Neural crest cell (in vitro differentiated cells): ENCODE measurements at places on chromosomes 11 and 22.

DNA sequence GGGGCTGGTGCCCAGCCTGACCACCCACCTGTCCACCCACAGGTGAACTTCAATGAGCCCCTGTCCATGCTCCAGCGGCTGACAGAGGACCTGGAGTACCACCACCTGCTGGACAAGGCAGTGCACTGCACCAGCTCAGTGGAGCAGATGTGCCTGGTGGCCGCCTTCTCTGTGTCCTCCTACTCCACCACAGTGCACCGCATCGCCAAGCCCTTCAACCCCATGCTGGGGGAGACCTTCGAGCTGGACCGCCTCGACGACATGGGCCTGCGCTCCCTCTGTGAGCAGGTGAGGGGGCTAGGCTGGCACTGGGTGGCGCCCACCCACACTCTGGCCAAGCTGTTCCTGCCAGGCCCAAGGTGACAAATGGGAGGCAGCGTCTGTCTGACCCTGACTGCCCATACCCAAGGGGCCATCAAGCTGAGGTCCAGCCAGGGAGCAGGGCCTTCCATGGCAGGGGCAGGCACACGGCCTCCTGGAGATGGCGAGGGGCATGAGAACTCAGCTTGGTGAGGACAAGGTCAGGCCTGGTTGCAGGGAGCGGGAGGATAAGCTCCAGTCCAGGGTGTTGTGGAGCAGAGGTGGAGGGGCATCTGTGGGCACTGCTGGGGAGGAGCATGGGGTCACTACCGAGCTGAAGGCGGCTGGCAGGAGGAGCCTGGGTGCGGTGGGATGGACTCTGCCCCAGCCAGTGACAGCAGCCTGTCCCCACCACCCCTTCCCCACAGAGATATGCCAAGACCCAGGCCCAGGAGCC lies 77.7 kb downstream of the MORC2 start:
- H3K4me3 ChIP-seq = no peak overlapping the region
- H3K27me3 ChIP-seq = no peaks in the 10 kb centered on the region
- no peaks in the 10 kb centered on the region for H3K4me1 ChIP-seq

GRCh38 chr11:75872887-75873416 lies 57.9 kb downstream of the UVRAG start:
- H3K36me3 ChIP-seq = no peaks in the 10 kb centered on the region
- no peak overlapping the region for H3K4me3 ChIP-seq
- no peak for DNase-seq
- peaks cover 42% of the 10 kb centered on the region for H3K4me1 ChIP-seq
- H3K27ac ChIP-seq = no peak overlapping the region

DNA sequence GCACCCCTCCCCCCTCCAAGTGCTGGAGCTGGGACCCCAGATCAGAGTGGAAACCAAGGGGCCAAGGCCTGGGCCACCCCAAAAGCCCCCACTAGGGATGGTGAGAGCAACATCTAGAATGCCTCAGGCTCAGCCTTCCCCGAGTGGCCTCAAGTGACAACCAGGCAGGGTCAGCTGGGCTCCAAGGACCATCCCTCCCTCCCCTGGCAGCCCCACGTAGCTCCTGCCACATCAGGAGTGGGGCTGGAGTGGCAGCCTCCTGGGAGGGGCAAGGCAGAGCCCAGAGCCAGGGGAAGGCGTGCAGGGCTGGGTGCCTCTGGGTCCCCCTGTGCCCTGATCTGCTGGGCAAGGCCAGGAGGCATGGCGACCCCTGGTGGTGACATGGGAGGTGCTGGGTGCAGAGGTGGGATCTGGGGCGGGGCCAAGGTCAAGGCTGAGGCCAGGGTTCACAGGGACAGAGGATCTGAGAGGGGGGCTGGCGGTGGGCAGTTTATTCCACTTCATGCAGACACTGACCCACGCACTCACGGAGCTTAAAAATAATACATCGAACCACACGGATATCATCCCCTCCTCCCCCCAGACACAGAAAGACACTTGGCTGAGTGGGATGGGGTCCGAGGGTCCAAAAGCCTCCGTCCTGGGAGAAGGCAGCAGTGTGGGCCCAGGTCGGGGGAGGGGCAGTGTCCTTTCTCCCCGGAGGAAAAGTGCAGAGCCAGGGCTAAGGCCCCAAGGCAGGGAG lies 15.8 kb upstream of the EHD1 start:
- peak; percentile 93 for DNase-seq
- H3K4me3 ChIP-seq = no peak overlapping the region
- H3K4me1 ChIP-seq = peaks cover under 1% of the 10 kb centered on the region

GRCh38 chr11:69905611-69906452 lies 86.6 kb upstream of the FGF3 start:
- no peak for DNase-seq
- no peak overlapping the region for H3K27ac ChIP-seq
- no peaks in the 10 kb centered on the region for H3K36me3 ChIP-seq
- H3K4me1 ChIP-seq = no peaks in the 10 kb centered on the region
